Dorsolateral prefrontal cortex (tissue), 122 donors: ENCODE measurements at places on chromosomes 2 and 18. TPM values are rescaled to one million over a fixed set of nuclear protein-coding genes. Genes with fewer than 3 reads are reported as not detected.

Gene CCDC88A
- total RNA-seq: 268 TPM

Gene ME2
- 46.2 TPM for total RNA-seq

Gene C2orf66
- 0.35 TPM for total RNA-seq

Gene RAB31
- 63.3 TPM for total RNA-seq

Gene CRYGC
- total RNA-seq: not detected

Gene RAD51AP2
- total RNA-seq: 0.87 TPM

Gene ASXL3
- total RNA-seq: 35.9 TPM

Gene STAT4
- 19.4 TPM for total RNA-seq

Gene PSMA8
- not detected for total RNA-seq

Gene SCYGR1
- not detected for total RNA-seq

Gene INHA
- total RNA-seq: 2.2 TPM

Gene QPCT
- total RNA-seq: 14.0 TPM

Gene FBXO41
- 116 TPM for total RNA-seq

Gene ASB18
- not detected for total RNA-seq

Gene OTOS
- total RNA-seq: 3.2 TPM

Gene TBC1D8
- 21.0 TPM for total RNA-seq

Gene TRIB2
- total RNA-seq: 36.6 TPM

Gene SIX2
- 2.8 TPM for total RNA-seq

Gene CHN1
- total RNA-seq: 816 TPM

Gene TRIP12
- 267 TPM for total RNA-seq

Gene NT5C1B
- total RNA-seq: not detected
